SK-N-DZ (cell line): ENCODE measurements at places on chromosomes 1 and 21.

GRCh38 chr1:224770336-224770693 is 154.2 kb downstream of the CNIH3 start:
- DNase-seq, result no peak

DNA sequence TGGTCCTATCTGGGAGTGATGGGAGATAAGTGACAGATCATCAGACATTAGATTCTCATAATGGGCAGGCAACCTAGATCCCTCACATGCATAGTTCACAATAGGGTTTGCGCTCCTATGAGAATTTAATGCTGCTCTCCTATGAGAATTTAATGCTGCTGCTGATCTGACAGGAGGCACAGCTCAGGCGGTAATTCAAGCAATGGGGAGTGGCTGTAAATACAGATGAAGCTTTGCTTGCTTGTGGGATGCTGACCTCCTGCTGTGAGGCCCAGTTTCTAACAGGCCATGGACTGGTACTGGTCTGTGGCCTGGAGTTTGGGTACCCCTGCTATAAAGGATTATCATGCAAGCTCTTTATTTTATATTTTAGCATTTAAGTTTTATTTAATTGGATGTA is 72.0 kb downstream of the ZMYM4 start:
- no peak for DNase-seq

DNA sequence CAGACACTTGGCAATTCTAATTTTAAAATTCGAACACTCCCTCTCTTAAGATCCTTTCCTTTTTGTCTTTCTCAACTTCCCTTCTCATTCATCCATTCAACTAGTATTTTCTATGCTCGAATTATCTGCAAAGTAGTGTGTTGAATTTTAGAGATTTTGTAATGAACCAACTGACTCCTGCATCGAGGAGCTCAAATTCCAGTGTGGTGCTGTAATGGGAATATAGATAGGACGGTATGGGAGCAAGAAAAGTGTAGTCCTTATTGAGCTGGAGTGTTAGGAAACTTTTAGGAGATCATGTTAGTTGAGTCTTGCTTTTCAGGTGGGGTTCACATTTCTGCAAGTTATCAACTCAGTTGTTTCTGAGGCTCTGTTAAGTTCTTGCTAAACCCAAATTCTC is 897.5 kb downstream of the TTLL7 start:
- no peak for DNase-seq

GRCh38 chr1:145908653-145909052 is 1.2 kb downstream of the ITGA10 start:
- no peak for DNase-seq

DNA sequence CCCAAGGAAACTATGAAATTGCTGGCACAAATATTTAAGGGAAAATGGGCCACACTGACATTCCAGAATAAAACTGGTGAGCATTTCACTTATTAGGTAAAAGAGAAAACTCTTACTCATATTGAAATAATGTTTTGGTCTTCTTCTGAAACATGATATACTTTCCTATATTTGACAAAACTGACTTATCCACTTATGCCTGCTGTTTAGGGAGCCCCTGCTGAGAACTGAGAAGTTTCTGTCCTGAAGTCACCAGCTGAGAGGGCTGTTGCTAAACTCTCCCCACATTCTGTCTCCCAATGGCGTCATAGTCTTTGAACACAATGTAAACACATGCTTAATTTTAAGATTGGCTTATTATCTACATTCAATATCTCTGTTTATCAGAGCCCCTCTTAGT is 46.8 kb upstream of the ZC3H11B start:
- DNase-seq, result no peak

- no peak for DNase-seq
Measured at GRCh38 chr1:231419147-231419546, 2.9 kb downstream of the EGLN1 start.

- no peak for DNase-seq
Measured at GRCh38 chr21:46424039-46424591, 34.6 kb upstream of the DIP2A start.

GRCh38 chr1:187034501-187034900 is 205.8 kb downstream of the PLA2G4A start:
- DNase-seq, result no peak

DNA sequence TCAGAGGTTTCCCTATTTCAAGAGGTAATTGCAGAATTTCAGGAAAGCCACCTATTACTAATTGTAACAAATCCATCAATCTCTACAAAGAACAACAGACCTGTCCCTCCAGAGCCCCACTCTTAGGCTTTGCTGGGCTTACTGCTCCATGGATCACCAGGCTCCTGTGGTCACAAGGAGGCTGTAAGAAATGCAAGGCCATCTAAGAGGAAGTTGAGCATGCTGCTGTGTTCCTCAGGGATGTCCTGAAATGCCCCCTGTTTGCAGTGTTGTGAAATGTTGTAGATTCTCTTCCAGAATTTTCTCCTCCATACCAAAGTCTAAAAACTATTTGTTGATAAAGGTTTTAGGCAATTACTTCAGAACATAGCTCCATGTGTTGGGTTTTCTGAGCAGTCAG is 24.4 kb upstream of the DUSP23 start:
- DNase-seq, result no peak

DNA sequence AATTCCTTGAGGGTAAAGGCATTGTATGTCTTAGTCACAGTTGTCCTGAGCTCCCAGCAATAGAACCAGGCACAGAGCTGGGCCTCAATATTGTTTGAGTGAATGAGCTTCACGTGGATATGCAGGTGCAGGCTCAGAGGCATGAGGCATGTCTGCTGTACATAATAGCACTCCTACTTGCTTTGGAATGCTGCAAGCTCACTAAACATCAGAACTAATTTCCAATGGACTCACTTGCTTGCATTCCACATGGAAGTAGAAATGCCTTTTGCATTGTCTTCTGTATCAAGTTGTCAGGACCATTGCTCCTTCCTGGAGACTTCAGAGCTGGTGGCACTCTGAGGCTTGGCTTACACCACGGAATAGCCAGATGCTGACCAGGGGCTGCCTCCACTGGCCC is 37.1 kb downstream of the INAVA start:
- DNase-seq, result no peak

DNA sequence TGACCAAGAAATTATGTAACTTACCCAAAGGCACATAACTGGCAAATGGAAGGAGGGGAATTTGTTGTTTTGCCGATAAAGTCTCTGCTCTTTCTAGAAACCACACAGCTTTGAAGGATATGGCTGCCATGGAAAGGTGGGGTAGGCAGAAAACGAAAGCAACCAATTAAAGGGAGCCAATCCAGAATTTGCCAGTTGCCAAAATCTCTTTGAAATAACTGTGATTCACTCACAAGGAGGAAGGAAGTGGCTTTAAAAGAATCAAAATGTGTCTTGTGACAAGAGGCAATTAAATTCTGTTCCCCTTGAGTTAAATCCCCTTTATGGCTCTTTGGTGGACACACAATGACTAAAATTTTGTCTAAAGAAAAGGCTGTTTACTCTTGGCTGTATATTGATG is 61.2 kb upstream of the CCDC190 start:
- DNase-seq, result no peak

GRCh38 chr1:186479162-186479561 is 18.2 kb upstream of the PDC start:
- peak; percentile 14 for DNase-seq

- no peak for DNase-seq
Measured at GRCh38 chr1:230277201-230278025, 148.7 kb downstream of the PGBD5 start.

DNA sequence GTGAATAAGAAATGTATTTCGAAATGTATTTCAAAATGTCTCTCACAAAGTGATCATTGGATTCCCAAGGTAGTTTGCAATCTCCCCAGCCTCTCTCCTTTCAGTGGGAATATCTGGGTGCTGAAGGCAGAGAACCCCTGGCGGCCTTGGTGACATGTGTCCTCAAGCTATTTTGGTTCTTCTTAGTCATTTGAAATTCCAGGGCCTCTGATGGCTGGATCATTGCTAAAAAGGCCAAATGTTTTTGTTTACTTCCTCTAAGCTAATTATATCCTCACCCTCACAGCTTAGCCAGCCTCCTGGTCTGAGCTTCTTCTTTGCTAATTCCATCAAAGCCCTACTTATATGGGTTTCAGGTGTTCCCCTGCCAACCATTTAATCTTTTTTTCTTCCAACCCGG is 71.2 kb downstream of the LRRC40 start:
- DNase-seq, result no peak

DNA sequence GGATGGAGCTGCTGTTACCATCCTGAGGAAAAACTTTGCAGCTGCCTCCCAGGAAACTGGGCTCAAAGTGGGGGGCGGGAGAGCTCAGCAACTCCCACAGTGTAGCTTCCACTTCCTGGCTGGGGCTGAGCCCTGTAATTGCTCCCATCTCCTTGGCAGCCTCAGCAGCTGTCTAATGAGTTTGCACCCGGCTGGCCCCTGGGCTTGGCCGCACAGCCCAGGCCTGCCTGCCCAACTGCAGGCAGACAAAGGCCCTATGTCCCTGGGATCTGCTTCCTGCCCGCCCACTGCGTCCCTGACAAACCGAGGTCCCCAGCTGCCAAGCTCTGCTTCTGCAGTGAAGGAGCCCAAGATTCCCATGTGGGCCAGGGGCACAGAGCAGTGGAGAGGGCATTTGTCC is 30.1 kb downstream of the EDN2 start:
- no peak for DNase-seq

GRCh38 chr1:198696211-198696610 is 57.4 kb downstream of the PTPRC start:
- no peak for DNase-seq
